NCI-H460 (cell line): ENCODE measurements at places on chromosomes 1 and 21.

DNA sequence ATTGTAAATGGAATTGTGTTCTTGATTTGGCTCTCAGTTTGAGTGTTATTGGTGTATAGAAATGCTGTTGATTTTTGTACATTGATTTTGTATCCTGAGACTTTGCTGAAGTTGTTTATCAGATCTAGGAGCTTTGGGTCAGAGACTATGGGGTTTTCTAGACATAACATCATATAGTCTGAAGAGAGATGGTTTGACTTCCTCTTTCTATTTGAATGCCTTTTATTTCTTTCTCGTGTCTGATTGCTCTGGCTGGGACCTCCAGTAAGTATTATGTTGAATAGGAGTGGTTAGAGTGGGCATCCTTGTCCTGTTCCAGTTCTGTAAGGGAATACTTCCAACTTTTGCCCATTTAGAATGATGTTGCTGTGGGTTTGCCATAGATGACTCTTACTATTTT, 39.1 kb upstream of the ANGPTL1 start:
- DNase-seq, result no peak

- DNase-seq, result no peak
These were observed 212.3 kb downstream of the HHIPL2 start for GRCh38 chr1:222335586-222335985.

GRCh38 chr1:28983509-28984310, 69.3 kb downstream of the EPB41 start:
- no peak for DNase-seq

DNA sequence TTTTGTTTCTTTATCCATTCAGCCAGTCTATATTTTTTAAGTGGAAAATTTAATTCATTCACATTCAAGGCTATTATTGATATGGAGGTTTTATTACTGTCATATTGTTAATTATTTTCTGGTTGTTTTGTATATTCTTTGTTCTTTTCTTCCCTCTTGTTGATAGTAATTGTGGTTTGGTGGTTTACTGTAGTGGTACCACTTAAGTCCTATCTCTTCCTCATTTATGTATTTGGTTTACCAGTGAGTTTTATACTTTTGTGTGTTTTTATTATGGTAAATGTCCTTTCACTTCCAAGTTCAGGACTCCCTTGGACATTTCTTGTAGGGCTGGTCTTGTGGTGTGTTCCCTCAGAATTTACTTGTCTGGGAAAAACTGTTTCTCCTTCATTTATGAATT, 28.1 kb upstream of the PM20D1 start:
- no peak for DNase-seq

DNA sequence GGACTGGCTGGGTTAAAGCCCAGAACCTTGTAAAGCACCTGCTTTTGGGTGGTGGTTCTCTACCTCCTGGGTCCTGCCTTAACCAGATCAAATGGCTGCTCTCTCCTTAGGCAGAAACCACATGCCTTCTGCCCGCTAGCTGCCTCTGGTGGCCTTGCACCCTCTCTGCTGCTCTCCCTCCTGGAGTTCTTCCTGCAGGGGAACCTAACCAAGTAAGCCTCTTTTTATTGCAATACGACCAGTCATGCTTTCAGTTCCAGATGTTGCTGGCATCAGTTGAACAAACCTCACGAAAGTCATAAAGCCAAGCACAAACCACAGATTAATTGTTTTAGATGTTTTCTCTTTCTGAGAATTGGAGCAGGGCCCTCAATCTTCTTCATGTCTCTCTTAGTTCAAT, 118.9 kb downstream of the GDAP2 start:
- no peak for DNase-seq

DNA sequence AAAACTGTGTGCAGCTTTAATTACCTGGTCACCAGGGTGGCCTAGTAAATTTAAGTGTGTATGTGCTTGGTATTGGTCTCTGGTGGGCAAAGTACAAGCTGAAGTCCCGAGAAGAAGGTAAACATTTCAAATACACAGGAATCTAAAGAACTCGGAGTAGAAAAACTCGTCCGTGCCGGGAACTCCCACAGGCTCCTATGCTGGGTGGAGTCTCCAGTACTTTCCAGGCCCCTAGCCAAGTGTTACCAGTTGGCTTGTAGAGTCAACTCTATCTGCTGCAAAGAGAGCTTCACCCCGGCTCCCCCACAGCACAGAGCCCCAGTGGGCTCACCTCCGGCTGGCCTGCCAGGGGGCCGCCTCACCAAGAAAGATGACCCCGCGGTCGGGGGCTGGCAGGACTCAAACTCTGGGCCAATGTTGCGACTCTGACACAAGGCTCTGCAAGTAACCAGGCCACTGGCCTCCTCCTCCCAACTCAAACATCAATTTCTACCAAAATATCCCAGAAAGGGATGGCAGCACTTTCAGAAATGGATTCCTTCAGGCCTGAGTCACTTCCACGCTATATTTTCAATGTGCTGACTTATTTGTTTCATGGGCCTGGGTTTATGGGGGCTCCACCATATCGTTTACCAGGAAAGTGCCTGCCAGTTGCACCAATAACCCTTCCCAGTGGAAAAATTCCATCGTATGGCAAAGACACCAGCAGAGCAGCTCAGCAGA, 73.9 kb downstream of the SLC66A1 start:
- DNase-seq, result no peak

- no peak for DNase-seq
These were observed 17.4 kb downstream of the ADARB1 start for GRCh38 chr21:45091550-45092322.

DNA sequence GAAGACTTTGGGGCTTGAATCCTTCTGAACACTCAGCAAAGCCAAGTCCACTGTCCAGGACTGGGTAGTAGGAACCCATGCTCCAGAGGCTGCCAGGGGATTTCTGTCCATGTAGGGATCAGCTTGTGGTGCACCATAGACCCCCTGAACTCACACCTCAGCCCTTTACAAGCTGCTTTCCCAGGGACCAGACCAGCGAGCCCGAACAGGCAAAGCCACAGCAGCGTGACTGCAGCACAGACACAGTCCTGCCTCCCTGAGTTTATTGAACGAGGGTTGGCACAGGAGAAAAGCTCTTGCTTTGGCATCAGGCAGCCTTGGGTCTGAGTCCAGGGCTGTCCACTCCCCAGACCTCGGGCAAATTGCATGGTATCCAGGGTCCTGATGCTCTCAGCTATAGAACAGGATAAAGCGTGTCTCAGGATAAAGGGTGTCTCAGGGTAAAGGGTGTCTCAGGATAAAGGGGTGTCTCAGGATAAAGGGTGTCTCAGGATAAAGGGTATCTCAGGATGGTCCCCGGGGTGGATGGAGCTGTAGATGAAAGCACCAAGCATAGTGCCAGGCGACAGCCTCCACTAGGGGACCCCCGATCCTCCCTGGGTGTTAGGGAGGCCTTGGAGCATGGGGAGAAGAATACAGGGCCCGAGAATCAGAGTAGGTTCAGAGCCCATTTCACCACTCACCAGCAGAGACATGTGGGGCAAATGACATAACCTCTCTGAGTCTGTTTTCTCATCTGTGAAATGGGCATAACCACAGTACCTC, 648.8 kb downstream of the NPHP4 start:
- no peak for DNase-seq

- no peak for DNase-seq
These were observed 61.6 kb upstream of the PPM1J start for GRCh38 chr1:112776688-112777087.

DNA sequence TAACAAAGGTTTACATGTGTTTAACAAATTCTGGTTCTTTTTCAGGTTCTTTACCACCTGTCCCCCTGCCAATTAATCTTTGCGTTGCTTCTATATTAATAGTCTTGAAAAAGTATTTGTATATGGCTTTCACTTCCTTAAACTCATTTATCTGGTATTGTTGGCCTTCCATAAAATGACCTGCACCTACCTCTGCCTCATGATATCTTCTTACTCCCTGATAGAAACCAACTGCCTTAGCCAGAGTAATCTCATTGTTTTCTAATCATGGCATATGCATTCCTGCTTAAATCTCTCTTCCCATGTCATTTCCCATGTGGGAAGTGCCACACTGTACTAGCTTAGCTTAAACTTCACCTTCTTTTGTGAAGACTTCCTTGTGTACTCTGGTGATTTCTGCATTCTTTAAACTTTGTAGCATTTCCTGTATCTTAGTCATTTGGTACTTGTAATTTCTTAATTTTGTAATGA, 8.7 kb downstream of the SMG7 start:
- DNase-seq, result no peak

- DNase-seq, result no peak
These were observed 71.3 kb downstream of the AHCTF1 start for GRCh38 chr1:246860401-246860800.

GRCh38 chr21:45514311-45515021, 27.8 kb downstream of the SLC19A1 start:
- no peak for DNase-seq

DNA sequence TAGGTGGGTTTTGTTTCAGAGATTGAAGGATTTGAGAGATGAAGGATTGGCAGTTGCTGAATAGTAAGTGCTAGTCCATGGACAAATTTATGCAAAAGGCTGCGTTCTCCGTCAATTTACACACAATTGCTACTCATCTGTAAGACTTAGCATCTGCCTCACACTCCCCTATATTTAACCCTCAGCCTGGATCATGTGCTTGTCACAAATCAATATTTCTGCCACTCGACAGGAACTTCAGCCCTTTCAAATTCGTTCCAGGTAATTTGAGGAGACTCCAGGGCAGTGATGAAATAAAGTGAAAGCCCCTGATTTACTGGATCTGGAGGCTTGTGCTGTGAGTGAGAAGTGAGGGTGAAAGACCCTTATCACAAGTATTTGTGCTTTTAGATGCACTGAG, 105.6 kb upstream of the UBE2U start:
- DNase-seq, result no peak

- no peak for DNase-seq
These were observed 84.9 kb downstream of the CLEC20A start for GRCh38 chr1:178411756-178412399.

GRCh38 chr1:150065184-150065871, 2.2 kb upstream of the VPS45 start:
- DNase-seq, result no peak

- DNase-seq, result no peak
These were observed 523.3 kb upstream of the RGS18 start for GRCh38 chr1:191634801-191635508.

GRCh38 chr1:51565009-51565408, 45.9 kb upstream of the EPS15 start:
- no peak for DNase-seq

GRCh38 chr1:110393691-110394492, 3.1 kb upstream of the SLC16A4 start:
- DNase-seq, result no peak

DNA sequence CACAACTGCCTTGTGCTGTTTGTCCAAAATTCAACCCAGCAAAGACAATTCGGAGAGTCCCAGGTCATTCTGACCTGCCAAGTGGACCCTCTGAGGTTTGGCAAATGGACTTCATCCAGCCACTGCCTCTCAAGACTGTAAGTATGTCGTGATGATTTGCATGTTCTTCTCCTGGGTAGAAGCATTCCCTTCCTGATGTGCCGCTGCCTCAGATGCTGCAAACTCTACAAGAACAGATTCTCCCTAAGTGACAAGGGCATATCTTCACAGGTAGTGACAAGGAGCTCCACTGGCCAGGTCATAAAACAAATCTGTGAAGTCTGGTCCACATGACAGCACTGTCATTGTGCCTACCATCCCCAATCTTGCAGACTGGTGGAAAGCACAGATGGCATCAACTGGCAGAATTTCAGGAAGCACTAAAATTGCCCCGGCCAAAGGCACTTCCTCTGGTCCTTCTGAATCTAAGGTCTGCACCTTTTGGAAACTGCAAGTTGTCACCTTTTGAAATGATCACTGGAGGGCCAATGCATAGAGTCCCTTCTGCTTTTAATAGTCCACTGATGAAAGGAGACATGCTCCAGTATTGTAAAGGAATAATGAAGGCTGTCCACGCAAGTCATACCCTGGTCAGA, 27.4 kb downstream of the POFUT2 start:
- DNase-seq, result no peak

- DNase-seq, result no peak
These were observed 19.4 kb downstream of the PTPRF start for GRCh38 chr1:43549921-43550597.

- DNase-seq, result no peak
These were observed 94.3 kb upstream of the EDN2 start for GRCh38 chr1:41578712-41579335.

GRCh38 chr1:219585837-219586455, 27.0 kb downstream of the ZC3H11B start:
- no peak for DNase-seq

GRCh38 chr1:173285048-173285447, 77.9 kb upstream of the TNFSF4 start:
- peak; percentile 18 for DNase-seq

DNA sequence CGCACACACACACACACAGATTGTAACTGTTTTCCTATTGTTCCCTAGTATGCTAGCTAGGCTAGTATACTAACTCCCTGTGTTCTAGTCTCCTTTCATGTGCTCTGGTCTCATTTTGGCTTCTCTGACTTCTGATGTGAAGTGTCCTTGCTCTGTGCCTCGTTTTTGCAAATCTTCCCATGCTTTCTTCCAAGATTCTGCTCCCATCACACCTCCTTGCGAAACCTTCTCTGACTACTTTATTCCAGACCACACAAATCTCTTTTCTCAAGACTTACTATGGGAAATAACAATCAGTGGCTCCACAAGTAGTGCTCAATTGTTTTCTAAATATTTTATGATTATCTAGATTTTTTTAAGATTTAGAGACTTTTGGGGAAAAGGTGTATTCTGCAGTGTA, 10.3 kb downstream of the PRRX1 start:
- DNase-seq, result no peak

DNA sequence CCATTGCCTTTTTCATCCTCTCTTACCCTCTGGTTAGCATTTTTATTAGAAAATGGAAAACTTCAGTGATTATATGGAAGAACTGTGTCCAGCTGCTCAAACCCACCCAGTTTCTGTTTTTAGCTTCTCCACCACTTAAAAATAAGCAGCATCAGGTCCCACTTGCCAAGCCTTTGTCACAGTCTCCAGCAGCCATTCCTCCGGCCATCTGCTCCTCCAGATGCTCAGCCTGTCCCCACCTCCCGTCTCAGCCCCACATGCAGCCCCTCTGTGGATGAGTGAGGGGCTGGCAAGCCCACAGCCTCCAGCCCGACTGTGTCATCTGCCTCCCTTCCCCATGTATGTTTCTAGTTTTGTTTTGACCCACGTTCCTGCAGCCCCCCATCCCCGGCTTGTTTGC, 289.7 kb downstream of the HHAT start:
- no peak for DNase-seq

GRCh38 chr1:66402194-66402593, 131.8 kb upstream of the SGIP1 start:
- DNase-seq, result no peak

DNA sequence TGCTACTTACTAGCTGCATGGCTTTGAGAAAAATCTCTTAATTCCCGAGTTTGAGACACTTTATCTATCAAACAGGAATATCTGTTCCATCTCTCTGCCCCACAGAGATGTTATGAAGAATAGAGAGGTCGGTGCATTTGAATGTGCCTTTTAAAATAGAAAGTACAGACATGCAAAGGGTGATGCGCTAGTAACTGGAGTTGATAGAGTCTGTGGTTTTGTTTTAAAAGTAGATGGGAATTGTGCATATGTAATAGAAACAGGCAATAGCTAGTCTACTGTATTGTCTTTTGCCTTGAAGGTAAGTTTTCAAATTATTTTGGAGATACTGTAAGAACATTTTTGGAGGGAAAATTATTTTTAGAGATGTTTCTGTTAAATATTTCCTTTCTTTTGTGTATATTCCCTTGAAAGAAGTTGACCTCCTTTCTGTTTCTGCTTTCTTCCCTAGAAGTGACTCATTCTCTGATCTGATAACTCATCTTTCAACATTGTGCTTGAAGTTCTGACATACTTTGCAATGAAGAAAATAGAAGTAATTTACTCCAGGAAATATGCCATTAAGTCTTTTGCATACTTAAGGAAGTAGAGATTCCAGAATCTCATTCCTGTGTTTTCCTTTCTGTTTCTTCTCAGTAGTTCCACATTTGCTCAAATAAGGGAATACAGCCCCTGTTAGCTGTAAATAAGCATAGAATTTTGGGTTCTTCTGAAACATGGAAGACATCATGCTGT, 151.6 kb downstream of the SDCCAG8 start:
- no peak for DNase-seq
